Esophagus muscularis mucosa (tissue), 4 donors: ENCODE measurements at places on chromosomes 1 and 21. TPM values are rescaled to one million over a fixed set of nuclear protein-coding genes. Genes with fewer than 3 reads are reported as not detected.

DNA sequence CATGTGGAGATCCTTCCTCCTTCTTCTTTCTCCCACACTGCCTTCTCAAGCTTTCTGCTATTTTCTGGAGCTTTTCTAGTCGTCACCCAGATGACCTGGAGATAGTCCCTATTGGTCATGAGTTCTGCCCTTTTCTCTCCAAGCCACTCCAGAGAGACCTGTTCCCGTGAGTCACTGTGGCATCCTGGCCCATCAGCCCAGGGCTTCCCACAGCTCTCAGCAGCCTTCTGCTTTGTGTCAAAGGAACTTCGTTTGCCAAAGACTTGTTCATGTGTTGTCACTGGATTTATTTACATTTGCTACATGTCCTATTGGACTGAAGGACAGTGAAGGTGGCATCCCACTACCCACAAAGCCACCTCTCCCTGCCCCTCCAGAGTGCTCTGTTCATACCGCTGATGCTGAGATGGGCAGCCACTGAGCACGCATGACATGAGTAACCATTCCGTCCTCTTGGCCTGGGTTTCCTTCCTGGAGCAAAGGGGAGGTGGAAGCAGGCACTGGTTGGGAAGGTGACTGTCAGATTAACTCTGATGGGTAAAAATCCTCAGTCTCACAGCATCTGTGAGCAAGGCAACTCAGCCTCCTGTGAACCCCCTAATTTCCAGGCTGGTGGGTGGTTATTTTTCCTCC lies 119.2 kb downstream of the EDEM3 start:
- DNase-seq: no peak

DNA sequence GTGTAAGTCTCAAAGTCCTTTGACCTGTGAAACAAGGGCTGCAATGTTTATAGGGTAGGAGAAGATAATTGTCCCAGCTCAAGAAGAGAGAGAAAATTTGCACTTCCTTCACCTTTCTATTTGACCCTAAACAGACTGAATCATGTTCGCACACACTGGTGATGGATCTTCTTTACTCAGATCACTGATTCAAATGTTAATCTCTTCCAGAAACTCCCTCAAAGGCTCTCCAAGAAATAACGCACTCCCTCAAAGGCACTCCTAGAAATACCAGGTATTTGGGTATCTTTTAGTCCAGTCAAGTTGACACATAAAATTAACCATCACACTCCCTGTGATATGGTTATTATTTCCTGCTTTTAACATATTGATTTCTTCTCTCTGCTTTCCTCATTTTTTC lies 30.5 kb upstream of the PTGS2 start:
- no peak for DNase-seq

GRCh38 chr1:16145030-16145661 lies 10.7 kb downstream of the EPHA2 start:
- DNase-seq: no peak

DNA sequence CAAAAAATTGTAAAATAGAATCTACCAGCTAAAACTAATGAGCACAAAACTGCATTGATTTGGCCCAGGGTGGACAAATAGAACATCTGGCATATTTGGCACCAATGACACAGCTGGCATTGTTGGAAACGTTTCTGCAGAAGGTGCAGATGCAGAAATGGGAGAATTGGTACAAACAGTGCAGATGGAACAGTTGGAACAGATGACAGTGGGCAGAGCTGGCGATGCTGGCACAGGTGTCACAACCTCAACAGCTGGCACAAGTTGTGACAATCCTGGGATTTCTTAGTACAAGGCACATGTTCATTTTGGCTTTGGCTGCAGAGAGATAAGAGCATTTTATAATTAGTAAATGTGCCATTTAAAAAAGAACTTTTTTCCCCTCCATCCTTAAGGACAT lies 91.1 kb upstream of the ZBTB18 start:
- no peak for DNase-seq

OSBPL9 gene
- 80.2 TPM for total RNA-seq

ADORA3 gene
- total RNA-seq: 4.9 TPM

OR6K3 gene
- not detected for total RNA-seq

DFFB gene
- total RNA-seq: 5.0 TPM
